ENCODE measurements at places on chromosomes 5 and 9.

DNA sequence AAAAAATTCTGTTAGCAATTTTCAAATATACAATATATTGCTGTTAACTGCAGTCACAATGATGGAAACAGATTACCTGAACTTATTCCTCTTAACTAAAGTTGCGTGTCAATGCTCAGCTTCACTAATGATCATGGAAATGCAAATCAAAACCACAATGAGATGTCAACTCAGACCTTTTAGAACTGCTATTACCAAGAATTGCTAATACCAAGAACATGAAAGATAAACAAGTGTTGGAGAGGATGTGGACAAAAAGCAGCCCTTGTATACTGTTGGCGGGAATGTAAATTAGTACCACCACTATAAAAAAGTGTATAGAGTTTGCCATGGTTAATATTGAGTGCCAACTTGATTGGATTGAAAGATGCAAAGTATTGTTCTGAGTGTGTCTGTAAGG is 1409.7 kb upstream of the CDH18 start:
- no peak for DNase-seq

DNA sequence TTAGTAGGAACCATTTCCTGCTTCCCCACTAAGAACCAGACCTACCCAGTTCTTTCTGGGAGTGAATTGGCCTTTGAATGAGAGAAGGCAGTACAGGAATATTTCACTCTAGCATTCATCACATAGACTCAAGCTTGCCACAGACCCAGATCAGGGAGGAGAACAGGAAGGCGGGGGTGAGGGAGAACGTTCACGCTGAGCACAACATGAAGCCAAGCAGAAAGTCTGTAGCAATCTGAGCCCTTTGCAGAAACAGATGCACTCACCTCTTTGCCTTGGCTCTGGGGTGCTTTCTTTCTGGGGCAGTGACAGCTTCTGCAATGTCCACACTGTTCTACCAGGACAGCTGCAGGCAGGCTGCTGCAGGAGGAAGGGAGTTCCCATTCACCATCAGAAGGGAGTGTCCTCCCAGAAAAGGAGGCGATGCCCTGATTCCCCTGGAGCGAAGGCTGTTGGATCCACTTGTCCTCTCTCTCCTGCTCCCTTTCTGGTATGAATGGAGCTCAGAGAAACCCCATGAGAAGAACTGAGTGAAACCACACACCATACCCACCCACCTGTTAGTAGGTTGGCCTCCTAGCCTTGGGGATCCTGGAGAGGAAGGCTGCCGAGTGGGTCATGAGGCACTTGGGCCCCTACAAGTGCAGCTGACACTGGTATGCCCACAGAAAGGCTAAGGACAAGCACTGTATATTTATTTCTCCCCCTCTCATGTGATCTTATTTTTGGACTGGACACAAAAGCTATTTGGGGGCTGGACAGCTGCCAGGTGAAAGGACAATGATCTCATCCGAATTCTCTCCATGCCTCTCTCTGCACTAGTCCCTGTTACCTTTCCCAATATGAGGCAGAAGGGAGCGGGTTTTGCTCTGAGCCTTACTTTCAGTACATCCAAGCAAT is 11.7 kb upstream of the FGF1 start:
- no peak for DNase-seq

DNA sequence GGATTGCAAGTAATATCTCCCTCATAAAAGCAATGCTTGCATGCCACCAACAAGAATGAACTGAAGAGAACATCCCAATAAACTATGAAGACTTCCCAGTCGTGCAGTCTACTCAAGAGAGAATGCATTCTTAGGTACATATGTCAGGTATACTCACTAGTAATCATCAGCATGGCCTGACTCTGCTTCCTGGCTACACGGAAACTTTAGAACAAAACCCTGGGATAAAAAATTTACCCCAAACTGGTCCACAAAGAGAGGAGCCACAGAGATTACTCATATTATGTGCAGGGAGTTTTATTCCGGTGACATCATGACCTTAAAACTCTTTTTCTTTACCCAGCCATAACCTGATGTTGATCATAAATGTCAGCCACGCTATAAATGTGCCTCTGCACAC is 57.5 kb upstream of the PAPPA start:
- DNase-seq: no peak

- DNase-seq: no peak
Observed at GRCh38 chr9:86075132-86076109, 23.9 kb downstream of the GOLM1 start.

DNA sequence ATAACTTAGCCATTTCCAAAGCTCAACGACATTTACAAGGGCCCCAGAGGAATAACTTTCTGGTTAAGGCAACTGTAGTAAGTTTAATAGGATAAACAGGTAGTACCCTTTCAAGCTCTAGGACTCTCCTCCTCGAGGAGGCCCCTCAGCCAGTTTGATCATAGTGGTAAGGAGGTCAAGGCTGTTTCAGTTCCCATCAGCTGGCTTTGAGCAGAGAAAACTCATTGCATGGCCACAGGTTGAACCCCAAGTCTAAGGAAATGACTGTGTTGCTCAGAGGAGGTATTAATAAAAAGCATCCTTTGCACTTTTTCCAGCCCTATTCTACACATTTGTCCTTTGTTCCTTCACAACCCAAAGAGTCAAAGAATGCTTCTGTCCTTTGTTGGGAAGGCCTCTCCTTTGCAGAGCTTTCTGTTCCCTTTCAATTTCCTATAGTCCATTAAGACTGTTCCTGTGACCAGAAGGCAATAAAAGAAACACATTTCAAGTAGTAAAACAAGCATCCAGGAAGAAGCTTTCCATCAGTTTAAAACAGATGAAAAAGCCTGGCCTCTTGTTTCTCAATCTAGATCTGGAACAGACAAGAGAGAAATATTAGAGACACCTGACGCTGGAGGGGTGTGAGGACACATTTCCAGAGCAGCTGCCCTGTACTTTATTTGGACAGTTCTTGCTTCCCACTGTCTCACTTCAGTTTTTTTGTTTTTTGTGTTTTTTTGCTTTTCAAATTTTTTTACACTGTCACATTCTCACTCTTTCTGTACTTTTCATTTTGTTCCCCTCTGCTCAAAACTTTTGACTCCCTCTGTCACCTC is 54.1 kb downstream of the PRRC1 start:
- no peak for DNase-seq
